ENCODE measurements at places on chromosomes 12 and 14.

- DNase-seq, result no peak
These were observed 39.6 kb downstream of the CCDC85C start for GRCh38 chr14:99564256-99564925.

- DNase-seq, result no peak
These were observed 870.6 kb downstream of the NRXN3 start for GRCh38 chr14:79040790-79041189.

- DNase-seq, result no peak
These were observed 30.4 kb upstream of the PPP2R5E start for GRCh38 chr14:63573581-63573980.

DNA sequence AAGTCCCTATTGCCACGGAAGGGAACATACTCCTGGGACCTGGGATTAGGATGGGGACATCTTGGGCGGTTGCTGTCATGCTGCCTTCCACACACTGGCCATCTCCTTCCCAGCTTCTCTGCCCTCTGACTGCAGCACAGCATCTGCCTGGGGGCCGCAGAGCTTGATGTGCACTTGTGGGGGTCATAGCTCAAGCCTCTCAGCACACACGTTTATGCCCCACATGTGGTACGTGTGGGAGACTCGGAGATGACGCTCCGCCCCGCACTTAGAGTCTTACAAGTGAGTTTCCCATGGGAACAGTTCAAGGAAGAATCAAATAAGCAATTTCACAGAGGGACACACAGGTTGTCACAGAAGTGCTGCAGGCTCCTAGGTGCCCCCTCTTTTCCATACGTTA, 8.6 kb downstream of the ACADS start:
- DNase-seq, result no peak

Data from inflammatory macrophage treated with lipopolysaccharide for 1 hour (primary cell).